Stomach (tissue), 19 donors: ENCODE measurements at places on chromosomes 6 and 20. TPM values are rescaled to one million over a fixed set of nuclear protein-coding genes. Genes with fewer than 3 reads are reported as not detected.

GRCh38 chr6:93701526-93701925 is 282.2 kb upstream of the EPHA7 start:
- DNase-seq = no peak

- no peak for DNase-seq
These were observed 69.5 kb downstream of the FOXO3 start for GRCh38 chr6:108630050-108630714.

DNA sequence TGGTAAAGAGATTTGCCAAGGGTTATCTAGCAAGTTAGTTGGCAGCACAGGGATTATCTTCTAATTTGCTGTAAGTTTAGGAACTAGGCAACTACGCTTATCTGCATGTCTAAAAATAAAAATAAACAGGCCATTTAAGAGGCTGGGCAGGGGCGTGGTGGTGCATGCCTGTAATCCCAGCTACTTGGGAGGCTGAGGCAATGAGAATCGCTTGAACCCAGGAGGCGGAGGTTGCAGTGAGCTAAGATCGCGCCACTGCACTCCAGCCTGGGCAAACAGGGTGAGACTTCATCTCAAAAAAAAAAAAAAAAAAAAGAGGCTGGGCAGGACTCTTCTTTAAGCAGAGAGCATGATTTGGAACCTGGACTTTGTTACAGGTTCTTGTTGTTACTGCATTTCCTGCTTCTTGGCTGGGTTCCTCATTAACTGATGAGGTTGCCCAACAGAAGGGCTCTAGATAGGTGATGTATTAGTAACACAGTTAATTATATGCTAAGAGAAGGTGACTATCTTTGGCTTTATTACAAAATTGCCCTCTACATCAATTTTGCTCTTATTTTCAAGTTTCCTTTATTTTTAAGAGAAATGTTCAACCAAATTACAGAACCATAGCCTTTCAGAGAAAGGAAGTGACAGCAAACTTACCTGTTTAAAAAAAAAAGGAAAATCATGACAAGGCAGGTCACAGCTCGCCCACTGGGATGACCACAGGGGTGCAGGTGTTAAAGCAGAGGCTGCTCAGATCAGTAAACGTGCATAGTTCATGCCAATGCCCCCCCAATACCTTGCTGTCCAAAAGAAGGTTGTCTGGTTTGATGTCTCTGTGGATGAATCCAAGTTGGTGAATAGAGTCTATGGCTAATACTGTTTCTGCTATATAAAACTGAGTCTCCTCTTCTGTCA is 32.5 kb downstream of the STK38 start:
- no peak for DNase-seq

DNA sequence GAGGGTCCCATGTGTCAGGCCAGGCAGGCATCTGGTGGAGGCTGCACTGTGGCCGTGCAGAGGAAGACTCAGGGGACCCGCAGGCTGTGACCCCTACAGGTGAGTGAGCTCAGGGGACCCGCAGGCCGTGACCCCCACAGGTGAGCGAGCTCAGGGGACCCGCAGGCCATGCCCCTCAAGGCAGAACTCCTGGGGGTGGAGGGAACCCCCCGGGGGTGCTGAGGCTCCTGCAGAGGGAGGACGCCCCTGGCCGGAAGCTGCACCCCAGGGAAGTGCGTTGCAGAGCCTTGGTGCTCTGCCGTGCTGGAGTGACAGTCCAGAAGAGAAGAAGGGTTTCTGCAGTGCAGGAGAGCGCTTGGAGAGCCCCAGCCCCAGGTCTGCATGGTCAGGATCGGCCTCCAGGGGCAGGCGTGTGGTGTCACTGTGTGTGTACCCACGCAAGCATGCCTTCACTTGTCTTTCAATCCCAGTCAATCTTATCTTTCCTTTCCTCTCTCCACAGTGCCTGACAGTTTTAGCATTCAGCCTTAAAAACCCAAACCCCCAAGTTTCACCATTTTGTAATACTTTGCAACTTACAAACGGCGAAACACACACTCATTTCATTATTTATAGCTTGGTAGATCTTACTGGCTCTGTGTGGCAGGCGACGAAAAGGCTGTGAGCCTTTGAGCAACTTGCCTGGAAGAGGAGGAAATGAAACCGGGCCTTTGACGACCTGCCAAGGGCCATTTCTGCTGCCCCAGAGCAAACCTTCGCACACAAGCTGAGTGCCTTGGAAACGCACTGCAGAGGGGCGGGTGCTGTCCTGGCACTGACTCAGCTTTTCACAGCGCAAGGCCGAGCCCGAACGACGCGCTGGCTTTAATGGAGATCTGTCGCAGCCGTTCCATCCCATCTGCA is 101.4 kb upstream of the AGPAT4 start:
- peak; percentile 92 for DNase-seq

DNA sequence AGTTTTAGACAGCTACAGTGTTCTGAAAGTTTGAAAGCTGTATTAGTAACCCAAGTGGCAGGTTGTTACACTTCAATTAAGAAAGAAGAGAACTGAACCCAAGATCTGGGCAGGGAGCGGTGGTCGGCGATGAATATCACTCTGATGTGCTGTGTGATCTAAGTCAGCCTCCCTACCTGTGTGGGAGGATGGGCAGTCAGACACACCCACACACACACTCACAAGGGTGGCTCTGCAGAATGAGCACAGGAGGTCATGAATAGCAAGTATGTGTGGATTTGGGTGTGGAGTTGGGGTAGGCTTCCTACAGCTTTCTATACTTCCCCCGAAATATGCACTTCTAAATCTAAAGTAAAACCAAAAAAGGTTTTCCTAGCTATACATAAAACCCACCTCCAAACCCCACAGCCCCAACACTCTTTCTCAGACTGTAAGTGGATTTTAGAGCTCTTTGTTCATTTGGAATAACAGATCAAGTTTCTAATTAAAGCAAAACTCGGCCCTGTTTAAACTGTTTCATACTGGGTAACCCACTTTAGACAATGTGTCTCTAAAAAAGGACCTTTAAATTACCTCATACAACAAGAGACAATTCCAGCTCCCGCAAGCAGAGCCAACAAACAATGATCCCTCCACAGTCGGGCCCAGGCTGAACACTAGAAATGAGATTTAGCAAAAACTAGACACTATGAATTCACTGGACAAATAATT is 19.4 kb downstream of the TNFRSF21 start:
- no peak for DNase-seq

- DNase-seq = no peak
These were observed 89.6 kb upstream of the HMGCLL1 start for GRCh38 chr6:55668591-55668990.

DNA sequence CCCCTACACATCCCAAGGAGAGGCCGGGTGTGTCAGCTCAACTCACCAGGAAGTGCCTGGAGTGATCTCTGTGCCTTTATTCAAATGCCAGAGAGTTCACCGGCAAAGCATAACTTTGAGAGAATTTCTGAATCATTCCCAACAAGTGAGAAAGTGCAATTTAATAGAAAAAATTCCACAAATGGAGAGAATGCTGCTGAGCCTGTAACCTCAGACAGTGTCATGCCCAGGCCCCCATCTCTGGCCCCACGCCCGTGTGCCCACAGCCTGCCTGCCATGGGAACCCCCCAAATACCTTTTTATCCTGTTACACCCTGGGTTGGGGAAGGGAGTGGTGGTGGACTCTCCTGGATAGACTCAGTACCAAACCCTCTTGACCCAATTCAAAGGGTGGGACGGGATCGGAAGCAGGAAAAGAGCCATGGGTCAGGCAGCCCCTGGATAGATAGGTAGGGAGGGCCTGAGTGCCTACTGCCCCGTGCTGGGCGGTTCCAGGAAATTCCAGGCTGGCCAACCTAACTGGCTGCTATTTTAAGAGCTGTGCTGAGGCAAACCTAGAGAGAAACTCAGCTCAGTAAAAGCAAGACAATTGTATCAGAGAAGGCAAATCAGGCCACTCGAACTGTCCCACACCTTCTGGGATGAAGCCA is 179.0 kb upstream of the FOXA2 start:
- peak; percentile 60 for DNase-seq

DNA sequence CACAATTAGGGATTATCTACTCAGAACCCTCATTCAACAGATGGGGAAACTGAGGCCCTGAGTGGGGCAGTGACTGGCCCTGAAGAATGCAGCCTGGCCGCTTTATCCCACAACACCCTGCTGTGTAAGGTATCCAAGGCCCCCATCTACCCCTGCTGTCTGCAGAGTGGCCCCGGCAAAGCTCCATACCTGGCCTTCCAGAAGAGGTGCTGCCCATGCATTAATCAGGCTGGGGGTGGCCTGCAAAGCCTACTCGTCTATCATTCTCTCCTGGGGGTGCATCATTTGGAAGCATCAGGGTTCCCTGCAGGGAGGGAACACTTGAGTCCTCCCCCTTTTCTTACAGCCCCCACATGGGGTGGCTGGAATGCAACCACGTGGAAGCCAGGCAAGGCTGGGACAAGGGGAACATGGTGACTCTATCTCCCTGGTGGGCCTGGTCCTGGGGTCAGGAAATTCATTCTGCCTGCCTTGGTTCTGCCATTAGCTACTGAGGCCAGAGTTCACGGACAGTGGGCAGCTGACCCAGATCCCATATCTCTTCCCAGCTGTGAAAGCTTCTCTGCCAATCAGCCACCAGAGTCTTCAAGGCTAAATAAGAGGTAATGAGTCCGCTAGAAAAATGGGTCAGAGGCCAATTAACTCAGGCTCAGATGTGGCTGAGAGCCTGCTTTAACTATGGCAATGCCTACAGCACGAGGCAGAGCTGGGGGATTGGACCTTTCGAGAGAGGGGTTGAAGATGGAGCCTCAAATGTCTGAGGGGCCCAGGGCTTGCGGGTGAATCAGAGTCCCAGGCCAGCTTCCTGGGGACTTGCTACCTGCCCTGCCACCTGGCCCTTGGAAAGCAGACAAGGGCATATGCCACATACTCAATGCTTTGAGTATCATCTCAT is 72.3 kb upstream of the TOX2 start:
- DNase-seq = no peak

DNA sequence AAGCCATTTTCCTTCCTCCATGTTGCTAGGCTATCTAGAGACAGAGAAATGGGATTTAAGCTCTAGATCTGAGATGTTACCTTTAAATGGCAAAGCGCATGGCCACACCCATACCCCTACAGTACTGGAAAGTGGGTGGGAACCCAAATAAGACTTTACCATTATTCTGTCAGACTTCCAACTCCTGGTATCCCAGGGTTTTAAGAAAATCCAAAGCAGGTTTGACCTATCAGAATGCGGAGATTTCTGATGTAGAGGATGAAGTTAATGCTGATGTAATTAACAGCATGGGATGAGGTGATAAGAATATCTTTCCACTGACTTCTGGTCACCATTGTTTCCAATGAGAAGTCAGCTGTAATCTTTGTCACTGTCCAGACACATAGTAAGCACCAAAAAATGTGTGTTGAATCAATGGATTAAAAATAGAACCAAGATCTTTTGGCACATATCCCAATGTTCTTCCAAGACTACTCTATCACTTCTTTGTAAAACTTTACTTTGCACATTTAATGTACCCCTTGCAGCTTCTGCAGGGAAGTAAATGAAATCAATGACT is 140.8 kb upstream of the INSM1 start:
- no peak for DNase-seq

GRCh38 chr6:1551249-1551648 is 58.5 kb upstream of the FOXC1 start:
- DNase-seq = no peak

DNA sequence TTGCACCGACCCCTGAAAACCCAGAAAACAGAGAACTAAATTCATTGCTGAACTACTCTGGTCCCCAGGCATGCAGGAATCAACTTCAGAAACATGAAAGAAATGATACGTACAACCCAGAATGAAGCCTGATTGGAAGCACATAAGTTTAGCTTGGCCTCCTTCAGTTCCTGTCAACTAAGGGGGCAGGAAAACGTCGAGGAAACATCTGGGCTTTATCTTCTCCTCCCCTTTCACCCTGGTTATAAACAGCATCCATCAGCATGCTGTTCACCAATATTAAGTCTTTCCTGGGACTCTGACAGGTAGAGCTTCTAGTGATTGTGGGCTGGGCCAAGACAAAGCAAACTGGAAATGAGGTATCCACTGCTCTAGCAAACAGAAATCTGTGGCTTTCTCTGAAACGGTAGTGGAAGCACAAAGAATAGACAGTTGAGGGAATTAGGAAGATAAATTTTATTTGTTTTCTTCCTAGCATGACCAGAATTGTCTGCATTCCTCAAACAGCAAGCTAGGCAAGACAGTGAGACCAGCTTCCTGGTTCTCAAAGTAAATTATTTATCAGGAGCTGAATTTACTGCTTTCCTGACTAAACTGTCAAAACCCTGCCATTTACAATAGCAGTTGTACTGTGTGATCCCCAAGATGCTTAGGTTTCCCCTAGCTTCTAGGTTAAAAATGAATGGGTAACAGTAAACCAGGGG is 134.4 kb downstream of the PTPRT start:
- DNase-seq = no peak

GRCh38 chr6:57209030-57209429 is 13.1 kb downstream of the RAB23 start:
- DNase-seq = no peak

IBTK gene
- 37.3 TPM for total RNA-seq

DNA sequence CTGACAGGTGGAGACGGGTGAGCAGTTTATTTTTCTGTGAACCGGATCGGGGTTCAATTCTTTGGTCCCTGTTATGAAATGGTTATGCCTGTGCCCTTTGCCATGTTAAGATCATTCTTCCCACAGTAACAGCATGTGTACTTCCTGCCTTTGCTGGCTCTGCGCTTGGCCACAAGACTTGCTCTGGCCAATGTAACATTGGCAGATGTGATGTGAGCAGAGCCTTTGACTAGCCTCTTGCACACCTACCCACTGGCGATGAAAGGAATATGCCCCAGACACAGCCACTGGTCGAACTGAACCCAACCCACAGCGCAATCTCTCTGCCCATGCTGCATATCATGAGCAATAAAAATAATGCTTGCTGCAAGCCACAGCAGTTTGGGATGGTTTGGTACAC is 31.9 kb downstream of the JAG1 start:
- no peak for DNase-seq

GRCh38 chr6:148349466-148349865 is 6.8 kb downstream of the SASH1 start:
- DNase-seq = no peak

GRCh38 chr6:9307786-9308185 is 872.4 kb upstream of the SLC35B3 start:
- no peak for DNase-seq

DNA sequence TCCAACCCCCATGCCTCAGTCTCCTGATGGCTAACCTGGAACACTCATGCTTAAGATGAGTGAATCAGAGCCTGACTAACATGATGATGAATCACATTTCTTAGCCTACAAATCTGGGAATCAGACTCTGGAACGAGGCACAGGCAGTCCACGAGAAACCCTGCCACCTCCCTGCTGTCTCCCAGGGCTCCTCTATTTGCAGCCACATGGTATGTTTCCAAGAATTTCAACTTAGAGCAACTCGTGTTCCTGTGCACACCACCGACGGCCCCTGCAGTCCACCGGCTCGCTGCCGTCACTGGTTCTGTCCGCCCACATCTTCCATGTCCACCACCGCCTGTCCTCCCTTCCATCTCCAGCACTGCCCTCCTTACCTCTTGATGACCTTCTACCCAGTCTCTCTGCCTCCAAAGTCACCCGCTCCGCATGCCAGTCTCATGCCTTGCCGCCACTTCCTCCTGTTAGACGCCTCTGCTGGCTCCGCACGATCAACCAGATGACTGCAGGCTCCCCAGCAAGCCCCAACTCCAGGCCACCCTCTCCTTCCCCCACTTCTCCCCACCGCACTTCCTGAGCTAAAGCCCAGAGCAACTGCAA is 87.6 kb downstream of the AGPAT4 start:
- DNase-seq = no peak

- DNase-seq = no peak
These were observed 8.3 kb upstream of the PRND start for GRCh38 chr20:4713401-4713800.
